Stimulated activated CD8-positive, alpha-beta memory T cell treated with anti-CD3 and anti-CD28 coated beads, Interleukin-12 subunit alpha, Interleukin-12 subunit beta, amount 100 ng/mL, for 4 hours (primary cell): ENCODE measurements at places on chromosomes 5 and 9.
A peak's percentile ranks its signal among the peaks of the same experiment; 100 is the strongest.

GRCh38 chr5:68962757-68963484, 130.9 kb upstream of the SLC30A5 start:
- DNase-seq, result no peak

- DNase-seq, result no peak
These were observed 40.0 kb downstream of the FBXL7 start for GRCh38 chr5:15539951-15540350.

DNA sequence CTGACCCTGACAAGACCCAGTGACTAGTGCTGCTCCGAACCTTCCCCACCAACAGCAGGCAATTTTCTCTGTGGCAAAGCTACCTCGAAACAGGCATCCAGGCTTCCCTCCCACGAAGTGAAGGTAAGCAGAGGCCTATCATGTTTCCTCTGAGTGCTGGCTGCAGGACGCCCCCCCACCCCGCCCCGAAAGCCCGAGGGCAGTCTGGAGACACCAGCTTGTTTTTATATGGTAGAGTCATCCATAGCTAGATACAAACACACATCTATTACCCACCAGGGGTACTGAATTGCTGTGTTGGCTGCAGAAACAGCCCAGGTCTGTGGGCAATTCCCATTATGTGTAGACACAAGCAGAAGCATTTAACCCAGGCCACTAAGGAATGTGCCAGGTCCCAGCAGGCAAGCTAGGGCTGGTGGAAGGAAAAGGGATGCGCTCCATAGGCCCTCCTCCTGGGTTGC, 40.4 kb downstream of the LIX1 start:
- no peak for DNase-seq

DNA sequence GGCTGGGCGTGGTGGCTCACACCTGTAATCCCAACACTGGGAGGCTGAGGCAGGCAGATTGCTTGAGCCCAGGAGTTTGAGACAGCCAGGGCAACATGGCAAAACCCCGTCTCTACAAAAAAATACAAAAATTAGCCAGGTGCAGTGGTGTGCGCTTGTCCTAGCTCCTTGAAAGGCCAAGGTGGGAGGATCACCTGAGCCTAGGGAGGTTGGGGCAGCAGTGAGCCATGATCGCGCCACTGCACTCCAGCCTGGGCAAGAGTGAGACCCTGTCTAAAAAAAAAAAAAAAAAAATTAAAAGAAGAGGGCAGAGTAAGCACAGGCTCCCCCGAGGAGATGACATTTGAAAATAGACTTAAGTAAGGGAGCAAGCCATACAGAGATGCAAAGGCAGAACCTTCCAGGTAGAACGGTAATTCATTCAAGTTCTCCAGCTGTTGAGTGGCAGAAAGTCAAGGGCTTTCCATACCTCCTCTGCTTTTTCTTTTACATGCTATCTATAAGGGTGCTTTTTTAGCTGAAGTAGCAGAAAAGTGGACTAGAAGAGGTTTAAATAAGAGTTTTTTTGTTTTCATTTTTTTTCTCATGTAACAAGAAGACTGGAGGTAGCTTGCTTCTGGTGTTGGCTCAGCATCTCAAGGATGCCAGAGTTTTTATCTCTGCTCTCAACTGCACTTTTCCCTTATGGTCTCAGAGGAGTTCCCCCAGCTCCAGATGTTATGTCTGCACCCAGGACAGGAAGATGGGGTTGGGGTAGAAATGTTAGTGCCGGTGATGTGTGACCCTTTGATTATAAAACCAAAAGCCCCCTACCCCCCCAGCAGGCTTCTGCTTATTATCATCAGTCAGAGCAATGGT, 40.8 kb downstream of the ERGIC1 start:
- DNase-seq, result no peak

DNA sequence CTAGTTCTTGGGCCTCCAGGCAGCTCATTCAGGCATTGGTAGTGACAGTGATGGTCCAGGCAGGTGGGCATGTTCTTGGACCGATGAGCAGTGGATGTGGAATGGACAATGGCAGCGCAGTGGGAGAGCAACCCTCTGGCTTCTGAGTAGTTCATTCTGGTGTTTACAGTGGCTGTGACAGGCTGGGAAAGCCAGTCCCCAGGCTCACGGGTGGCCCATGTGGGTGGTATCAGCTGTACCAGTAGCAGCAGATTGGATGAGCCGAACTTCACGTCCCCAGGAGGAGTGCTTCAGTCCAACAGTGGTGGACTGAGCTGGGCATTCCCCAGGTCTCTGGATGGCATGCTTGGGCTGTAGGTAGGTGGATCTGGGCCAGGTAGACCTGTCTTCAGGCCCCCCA, 515.6 kb upstream of the ACO1 start:
- DNase-seq, result no peak

DNA sequence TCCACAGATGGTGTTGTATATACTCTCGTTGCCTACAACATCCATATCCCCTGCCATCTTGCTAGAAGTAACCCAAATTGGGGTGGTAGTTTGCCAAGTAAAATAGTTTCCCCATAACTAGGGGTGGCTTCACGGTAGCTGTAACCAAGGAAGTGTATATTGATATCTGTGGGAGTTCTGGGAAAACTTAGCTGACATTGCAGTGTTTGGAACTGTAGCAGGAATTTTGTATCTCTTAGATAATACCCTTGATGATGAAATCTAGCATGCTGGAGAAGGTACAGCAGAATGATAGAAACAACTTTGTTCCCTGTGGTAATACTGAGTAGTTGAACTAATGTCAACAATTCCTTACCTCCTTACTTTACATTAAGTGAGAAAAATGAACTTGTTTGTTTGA, 29.8 kb downstream of the FBXL7 start:
- DNase-seq, result no peak

DNA sequence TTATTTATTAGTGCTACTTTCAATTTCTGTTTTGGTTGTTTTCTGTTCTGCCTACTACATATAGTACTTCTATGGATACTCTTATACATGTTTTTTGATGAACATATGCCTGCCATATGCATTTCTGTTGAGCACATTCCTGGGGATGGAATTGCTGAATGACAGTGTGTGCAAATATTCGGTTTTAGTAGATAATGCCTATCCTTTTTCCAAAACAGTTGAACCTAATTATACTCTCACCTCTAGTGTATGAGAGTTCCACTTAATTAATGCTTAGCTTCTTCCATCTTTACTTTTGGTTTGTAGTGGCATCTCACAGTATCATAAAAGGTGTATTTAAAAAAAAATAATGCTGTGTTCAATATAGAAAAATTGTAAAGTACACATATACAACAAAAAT, 96.8 kb downstream of the ADGRV1 start:
- no peak for DNase-seq

DNA sequence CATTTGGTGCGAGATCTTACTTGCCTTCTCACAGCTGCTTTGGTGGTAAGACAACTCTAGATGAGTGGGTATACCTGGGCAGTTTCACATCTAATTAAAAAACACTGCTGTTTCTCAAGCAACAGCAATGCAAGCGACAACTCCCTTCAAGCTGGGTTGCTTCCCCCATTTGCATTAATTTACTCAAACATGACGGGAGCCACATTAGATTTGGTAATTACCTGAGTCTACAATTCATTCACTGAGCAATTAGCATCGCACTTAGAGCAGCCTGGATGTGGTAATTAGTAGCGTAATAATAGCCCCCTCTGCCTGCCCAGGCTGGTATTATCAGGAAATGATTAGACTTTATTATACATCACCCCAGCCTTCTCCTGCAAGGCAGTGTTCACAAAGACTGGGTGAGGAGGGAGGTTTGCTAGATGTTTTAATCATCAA, 73.4 kb downstream of the FBXO38 start:
- no peak for DNase-seq

- DNase-seq, result no peak
These were observed 56.1 kb downstream of the PTCH1 start for GRCh38 chr9:95460518-95461164.

DNA sequence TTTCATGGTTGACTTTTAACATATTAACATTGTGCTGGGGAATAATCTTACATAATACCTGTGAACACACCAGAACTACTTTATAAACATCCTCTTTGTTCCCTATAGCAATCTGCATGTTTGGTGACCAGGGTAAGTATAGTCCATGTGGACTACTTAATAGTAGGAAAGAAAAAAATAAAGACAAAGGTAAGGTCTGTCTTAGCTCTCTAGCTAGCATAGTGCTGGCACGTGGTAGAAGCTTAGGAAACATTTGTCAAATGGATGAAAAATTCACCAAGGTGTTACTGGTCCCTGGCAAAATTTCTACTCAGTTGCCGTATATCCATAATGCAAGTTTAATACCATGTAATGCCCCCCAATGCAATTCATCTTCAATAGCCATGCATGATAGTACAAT, 78.6 kb upstream of the ABCA1 start:
- no peak for DNase-seq

DNA sequence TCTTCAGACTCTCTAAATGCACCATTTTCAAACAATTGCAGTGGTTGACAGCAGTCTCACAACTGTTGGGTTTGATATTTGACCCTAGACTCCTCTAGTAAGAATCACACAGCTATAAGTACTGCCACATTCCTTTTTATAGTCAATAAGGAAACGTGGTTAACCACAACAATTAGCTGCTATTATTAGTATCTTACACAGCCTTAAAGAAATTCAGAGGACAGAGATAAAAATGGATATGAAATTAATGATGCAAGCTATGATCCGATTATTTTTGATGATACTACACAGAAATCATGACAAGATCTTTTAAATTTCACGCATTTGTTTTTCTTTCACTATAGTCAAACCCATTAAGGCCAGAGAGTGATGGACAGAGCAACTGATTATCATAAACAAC, 288.6 kb upstream of the C9orf72 start:
- DNase-seq, result no peak

DNA sequence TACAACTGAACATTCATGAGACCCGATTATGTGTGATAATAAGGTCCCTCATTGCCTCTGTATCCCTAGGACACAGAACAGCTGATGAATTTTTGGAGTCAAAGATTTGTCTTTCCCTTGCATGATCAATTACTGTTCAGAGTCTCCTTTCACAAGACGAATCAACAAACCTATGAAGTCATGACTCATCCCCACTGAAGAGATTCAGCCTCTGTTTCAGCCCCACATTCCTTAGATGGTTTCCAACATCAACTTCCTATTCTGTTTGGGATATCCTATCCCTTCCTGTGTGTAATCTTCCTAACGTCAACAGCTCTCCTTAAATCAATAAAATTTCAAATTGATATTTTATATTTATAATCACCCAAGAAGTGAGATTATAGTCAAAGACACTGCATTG, 199.0 kb downstream of the DNAH5 start:
- no peak for DNase-seq

- no peak for DNase-seq
These were observed 5.6 kb upstream of the SEC24A start for GRCh38 chr5:134642931-134643530.

DNA sequence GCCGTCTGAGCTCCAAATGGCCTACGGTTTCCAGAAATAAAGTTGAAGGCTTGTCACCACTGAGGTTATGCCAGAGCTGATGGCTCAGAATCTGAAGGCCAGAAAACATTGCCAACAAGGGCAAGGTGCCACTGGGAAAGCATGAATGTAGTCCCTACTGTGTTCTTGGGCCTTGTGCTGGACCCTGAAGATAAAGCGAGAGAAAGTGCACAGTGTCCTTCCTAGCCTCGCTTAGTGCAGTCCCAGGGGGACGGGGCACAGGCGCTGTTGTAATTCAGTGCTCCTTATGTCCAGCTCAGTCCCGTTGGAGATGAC, 84.5 kb downstream of the NDFIP1 start:
- no peak for DNase-seq

GRCh38 chr5:81838307-81838906, 87.5 kb upstream of the SSBP2 start:
- no peak for DNase-seq

GRCh38 chr5:91145333-91145620, 237.8 kb downstream of the ARRDC3 start:
- DNase-seq, result no peak

DNA sequence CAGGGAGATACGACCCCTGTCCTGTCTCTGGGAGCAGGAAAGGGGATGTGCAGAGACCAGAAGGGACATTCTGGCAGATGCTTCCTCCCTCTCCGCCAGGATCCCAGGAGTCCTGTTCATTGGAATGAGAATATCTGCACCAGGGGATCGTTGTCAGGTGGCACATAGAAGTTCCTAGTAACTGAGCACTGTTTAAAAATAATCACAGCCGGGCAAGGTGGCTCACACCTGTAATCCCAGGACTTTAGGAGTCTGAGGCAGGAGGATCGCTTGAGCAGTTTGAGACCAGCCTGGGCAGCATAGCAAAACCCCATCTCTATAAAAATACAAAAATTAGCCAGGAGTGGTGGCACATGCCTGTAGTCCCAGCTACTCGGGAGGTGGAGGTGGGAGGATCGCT, 12.3 kb downstream of the SARDH start:
- no peak for DNase-seq

DNA sequence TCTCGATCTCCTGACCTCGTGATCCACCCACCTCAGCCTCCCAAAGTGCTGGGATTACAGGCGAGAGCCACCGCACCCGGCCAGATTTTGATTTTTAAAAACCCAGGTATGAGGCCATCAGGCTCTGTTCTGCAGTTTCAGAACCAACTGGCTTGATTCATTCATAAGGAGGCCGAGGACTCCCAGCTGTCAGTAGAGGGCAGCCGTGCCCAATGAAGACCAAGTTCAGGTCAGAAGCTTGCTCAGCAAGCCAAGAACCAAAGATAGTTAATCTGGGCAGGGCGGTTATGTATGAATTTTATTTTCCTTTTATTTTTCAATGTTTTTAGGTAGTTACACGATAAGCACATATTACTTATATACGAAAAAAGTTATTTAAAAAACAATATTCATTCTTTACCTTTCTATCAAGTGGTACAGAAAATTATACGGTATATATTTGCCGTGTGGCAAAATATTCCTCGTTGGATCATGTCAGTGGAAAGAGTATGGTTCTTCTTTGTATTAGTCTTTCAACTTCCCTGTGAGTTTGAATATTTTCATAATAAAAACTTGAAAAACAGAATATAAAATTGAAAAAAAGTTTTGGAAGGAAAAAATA, 18.0 kb downstream of the MGAT1 start:
- peak; percentile 41 for DNase-seq

GRCh38 chr5:167936022-167936421, 355.4 kb upstream of the WWC1 start:
- no peak for DNase-seq

DNA sequence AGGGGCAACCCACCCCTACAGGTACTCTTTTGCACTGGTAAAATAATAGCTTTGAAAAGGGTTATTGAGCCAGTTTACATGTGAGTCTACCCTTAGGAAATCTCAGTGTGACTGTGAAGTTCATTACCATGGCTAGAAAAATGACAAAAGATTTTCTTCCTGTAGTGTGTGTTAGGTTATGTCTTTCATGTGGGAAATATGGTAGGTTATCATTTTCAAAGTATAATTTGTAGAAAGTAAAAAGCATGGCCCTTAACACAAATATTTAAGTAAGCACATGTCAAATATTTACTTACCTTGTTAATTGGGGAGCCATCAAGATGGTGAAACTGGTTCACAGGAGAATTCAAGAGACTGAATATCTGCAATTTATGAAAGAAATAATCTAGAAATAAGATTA, 37.3 kb upstream of the PLPP1 start:
- no peak for DNase-seq
